ENCODE measurements at places on chromosomes 1 and 21.
A peak's percentile ranks its signal among the peaks of the same experiment; 100 is the strongest.

- DNase-seq, result peak; percentile 68
These were observed 14.2 kb upstream of the TENT5B start for GRCh38 chr1:27026621-27027574.

GRCh38 chr1:63611231-63611630 lies 18.0 kb downstream of the PGM1 start:
- DNase-seq, result no peak

DNA sequence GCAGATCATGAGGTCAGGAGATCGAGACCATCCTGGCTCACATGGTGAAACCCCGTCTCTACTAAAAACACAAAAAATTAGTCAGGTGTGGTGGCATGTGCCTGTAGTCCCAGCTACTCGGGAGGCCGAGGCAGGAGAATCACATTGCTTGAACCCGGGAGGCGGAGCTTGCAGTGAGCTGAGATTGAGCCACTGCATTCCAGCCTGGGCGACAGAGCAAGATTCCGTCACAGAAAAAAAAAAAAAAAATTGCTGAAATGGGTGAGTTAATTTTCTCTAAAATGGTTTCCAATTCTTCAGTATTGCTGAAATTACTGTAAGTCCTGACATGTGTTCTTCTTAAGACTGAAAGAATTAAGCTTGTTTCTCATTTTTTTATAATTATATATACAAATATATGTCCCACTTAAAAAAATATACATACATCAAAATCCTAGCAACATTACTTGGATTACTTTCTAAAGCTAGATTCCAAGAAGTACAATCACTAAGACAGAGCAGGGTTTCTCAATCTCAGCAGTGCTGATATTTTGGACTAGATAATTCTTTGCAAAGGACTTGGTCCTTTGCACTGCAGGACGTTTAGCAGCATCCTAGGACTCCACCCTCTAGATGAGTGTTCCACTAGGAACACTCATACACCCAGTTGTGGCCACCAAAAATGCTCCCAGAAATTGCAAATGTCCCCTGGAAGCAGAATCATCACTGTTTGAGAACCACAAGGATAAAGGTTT lies 24.8 kb downstream of the ZNHIT6 start:
- DNase-seq, result no peak

- no peak for DNase-seq
These were observed 14.0 kb upstream of the CFAP126 start for GRCh38 chr1:161381707-161382106.

- DNase-seq, result no peak
These were observed 63.7 kb downstream of the AJAP1 start for GRCh38 chr1:4718071-4718470.

- no peak for DNase-seq
These were observed 190.5 kb downstream of the APP start for GRCh38 chr21:25979845-25980616.

GRCh38 chr21:41289431-41289830 lies 27.2 kb upstream of the FAM3B start:
- DNase-seq, result no peak

DNA sequence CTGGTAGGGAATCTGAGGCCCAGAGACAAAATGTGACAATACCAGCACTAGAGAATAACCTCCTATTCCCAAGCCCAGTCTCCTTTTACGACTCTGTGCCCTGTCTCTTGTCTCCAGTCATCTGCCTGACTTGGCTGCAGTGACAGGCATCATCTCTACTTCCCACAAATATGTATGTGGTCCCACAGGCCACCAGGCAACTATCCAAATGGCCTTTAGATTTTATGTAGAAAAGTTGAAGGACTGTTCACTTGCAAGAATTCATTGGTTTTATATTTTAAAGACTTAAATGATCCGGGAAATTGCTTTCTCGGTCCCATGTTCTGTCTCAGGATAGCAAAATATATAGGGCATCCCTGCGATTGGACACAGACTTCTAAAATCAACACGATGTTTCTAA lies 11.6 kb downstream of the KRTAP24-1 start:
- DNase-seq, result no peak

DNA sequence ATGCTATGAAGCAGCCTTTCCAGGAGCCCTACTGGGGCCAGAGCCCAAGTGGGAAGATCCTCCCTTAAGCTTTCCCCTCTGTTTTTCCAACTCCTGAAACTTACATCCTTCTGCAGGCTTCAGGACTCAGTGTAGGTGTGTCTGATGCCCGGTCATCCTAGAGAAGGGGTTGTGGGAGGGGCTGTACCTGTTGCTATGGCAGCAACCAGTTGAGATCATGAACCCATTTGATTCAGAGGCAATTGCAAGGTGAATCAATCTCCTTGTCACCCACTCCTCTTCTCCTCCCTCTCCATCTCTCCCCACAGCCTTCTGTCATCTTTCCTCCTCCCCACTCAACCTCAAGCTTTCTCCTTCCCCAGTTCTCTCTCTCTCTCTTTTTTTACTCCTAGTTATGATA lies 151.8 kb downstream of the CACNA1E start:
- no peak for DNase-seq

GRCh38 chr1:27145934-27146354 lies 9.0 kb downstream of the SLC9A1 start:
- DNase-seq, result no peak

All from Right ventricle myocardium superior (tissue), 1 donor.